DMS53 (cell line): ENCODE measurements at places on chromosomes 5 and 9.

DNA sequence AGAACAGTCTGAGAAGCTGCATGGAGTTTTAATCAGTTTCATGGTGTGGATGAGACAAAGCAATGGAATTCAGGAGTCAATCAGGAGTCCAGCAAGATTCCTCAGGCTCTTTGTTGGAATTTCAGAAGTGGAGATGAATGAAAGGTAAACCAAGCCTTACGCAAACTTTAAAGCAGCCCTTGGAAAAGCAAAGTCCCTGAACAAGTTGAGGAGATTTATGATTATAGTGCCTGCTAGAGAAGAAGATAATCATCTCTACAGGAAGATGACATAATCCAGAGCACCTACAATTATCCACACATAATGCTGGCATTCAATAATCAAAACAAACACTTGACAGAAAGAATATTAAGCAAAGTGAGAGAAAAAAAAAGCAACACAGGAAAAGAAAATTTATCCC, 1380.1 kb upstream of the NUDT12 start:
- peak; percentile 16 for DNase-seq

- DNase-seq: no peak
Observed at GRCh38 chr5:91367908-91368648, 15.0 kb downstream of the ARRDC3 start.

GRCh38 chr9:8719833-8720486, 920.4 kb upstream of the DMAC1 start:
- DNase-seq: no peak

DNA sequence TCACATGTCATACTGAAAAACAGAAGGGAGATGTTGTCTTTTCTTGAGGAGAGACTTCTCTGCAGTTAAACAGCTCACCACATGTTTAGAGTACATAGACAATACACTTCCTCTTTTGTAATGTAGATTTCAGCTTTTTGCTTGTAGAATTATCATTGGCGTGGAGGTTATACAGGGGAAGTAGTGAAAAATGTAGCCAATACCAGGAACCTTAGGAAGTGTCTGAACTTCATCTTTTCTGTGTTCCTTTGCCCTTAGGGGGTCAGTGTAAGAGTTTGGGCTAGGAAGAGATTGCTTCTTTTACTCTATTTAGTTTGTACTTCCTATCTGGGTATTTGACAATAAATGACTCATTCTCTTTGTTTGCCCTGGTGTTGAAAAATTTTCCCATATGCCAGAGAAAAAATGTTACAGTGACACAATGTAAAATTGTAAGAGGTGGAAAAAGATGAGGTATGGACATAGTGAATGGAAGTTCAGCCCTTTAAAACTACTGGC, 21.0 kb upstream of the CDKN2B start:
- peak; percentile 60 for DNase-seq

- DNase-seq: peak; percentile 65
Observed at GRCh38 chr5:36177715-36178523, 26.0 kb downstream of the SKP2 start.

GRCh38 chr5:157562111-157562581, 13.4 kb downstream of the ADAM19 start:
- no peak for DNase-seq

DNA sequence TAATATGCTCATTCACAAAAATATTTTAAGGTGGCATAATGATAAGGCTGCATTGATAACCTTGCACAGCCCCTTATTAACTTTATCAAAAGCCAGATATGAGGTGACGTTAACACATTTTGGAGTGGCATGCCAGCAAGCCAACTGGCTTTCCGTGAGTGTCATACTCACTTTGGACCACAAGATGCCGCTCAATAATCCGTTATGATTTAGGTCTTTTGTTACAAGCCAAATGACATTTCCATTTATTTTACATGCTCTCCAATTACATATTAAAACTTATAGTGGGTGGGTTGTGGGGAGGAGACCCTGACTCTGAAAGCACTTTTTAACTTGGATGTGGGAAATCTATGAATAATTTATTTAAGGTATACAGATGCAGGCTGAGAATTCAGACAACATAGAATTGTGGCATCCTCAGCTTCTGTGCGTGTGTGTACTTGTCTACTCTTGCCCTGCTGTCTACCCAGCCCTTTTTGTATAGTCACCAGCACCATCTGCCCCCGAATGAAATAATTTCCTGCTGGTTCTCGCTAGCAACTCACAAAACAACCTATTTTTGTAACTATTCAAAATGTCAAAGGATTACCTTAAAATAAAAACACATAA, 305.1 kb downstream of the PSAT1 start:
- peak; percentile 62 for DNase-seq

- no peak for DNase-seq
Observed at GRCh38 chr5:180141068-180141660, 67.8 kb downstream of the RASGEF1C start.

- DNase-seq: no peak
Observed at GRCh38 chr9:94026816-94027215, 57.4 kb upstream of the PTPDC1 start.

DNA sequence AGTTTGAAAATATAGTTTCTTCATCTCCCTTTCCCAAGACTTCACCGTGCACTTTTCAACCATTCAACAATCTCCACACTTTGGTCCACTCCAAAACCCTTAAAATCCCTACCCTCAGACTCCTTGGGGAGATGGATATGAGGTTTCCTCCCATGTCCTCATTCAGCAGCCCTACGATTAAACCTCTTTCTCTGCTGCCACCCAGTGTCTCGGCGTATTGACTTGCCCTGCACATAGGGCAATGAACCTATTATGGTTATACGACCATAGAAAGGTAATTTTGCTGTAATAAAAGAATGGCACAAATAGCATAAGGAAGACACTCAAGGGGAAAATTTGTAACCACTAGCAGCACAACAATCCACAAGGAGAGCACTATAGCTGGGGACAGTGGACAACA, 803.5 kb downstream of the TLE1 start:
- peak; percentile 69 for DNase-seq

- no peak for DNase-seq
Observed at GRCh38 chr5:135377751-135378680, 21.0 kb downstream of the MACROH2A1 start.

DNA sequence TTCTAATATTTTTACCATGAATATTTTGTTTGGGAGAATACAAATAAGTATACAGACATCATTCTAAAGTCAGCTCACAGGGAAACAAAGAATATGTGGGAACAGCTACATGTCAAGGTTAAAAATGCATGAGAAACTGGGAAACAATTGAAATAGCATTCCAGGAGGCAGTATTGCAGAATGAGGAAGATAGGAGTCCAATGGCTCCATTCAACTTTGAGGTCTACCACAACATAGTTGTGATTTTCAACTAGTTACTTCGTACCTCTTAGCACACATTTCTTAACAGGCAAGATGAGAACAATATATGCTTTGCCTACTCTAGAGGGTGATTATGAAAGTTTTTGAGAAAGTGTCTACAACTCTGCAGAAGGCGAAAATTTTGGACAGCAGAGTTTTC, 35.2 kb upstream of the CAST start:
- no peak for DNase-seq

DNA sequence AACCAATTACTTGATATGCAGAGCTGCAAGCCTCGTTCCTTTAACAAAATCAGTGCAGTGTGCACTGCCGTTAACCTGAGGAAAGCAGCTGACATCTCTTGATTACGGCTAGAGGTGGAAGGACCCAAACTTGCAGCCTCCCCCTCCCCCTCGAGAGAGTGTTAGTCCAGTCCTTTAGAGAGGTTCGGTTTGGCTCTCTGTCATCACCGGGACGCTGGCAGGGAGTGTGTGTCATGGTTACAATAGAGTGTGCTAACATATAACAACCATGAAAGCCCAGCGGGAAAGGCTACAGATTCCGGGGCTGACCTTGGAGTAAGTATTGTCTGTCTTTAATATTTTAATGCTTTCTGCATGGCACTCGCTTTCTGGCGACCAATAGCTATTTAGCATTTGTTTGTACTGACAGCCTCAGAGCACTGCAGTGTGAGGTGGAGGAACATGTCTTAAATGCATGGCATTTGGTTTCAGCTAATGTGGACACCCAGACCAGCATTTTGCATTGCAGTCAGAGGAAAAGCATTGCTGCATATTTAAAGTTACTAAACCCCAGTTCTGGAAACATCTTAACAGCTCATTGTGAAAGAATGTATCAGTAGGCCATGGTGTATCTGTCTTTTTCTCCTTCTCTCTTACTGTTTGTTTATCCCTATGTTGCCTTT, 237.5 kb downstream of the CD180 start:
- DNase-seq: peak; percentile 65

GRCh38 chr9:34556949-34557348, 32.6 kb downstream of the CNTFR start:
- DNase-seq: no peak

- no peak for DNase-seq
Observed at GRCh38 chr9:132023419-132024180, 56.1 kb downstream of the MED27 start.

DNA sequence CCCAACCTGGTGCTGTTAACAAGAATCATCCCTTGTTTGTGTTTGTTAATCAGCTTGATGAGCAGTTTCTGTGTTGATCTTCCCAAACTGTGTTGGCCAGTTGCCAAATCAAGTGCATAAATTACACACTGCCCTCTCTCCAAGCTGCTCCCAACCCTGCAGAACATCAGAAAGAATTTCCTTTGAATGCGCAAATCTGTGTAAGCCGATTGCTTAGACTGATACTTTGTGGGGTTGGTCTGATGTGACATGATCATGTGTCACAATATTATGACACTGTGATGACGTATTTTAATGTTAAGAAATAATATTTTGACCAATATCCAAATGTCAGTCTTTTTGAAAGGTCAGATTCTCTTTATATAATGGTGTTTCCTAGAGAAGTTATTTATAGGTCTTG, 766.4 kb upstream of the WWC1 start:
- no peak for DNase-seq

GRCh38 chr5:142466195-142466971, 141.6 kb upstream of the SPRY4 start:
- no peak for DNase-seq

GRCh38 chr5:27962198-27962597, 923.8 kb upstream of the CDH9 start:
- DNase-seq: no peak

GRCh38 chr5:158648631-158649030, 451.1 kb downstream of the EBF1 start:
- DNase-seq: no peak

GRCh38 chr5:17080361-17080760, 137.1 kb upstream of the BASP1 start:
- DNase-seq: no peak

DNA sequence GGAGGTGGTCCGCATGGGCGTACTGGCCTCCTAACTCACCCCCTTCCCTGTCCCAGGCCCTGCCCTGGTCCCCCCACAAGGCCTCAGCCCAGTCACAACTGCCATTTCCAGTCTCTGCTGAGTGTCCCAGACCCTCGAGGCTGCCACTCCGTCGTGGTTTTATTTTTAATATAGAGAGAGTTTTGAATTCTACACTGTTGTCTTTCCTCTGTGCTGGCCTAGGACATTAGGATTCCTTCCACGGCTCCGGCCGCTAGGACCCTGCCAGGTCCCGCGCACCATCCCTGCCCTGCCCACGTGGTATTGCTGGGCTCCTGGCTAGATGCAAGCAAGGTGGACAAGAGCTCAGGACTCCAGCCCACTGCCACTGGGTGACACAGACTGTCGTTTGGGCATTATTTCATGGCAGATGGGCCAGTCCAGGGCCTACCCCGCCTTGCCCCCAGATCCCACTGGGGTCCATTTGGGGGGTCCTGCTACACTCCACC, 53.3 kb downstream of the SAR1B start:
- DNase-seq: no peak
